ENCODE measurements at places on chromosomes 2 and 18.

GRCh38 chr2:73862987-73863386 is 29.8 kb upstream of the ACTG2 start:
- DNase-seq = no peak

DNA sequence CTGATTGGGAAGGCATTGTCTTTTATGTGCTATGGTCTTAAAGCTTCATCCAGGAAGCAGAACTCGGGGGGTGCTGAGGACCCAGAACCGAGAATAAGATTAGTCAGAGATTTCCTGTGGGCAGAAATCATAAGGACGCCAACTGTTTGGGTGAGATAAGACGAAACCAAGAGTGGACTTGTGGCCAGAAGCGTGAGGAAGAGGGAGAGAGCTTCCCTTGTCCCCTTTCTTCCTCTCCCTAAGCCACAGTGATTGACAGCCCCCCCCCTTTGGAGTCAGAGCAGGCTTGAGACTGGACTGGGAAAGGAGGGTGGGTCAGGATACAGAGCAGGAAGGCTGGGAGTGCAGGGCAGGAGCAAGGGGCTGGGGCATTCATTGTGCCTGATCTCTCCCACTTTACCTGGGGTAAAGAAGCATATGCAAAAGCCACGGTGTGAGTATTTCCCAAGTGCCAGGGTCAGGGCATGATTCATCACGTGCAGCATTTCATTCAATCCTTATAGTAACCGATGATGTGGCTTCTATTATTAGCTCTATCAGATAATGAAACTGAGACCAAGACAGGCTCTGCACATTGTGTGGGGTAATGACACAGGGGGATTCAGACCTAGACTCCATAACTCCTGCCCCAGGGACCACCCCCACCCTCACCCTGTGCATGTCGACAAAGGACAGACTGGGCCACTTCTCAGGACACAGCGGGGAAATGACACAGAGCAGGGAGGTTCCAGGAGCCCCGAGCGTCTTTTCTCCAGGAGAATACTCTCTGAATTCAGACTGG is 3.0 kb upstream of the IL1RN start:
- DNase-seq = peak; percentile 90

DNA sequence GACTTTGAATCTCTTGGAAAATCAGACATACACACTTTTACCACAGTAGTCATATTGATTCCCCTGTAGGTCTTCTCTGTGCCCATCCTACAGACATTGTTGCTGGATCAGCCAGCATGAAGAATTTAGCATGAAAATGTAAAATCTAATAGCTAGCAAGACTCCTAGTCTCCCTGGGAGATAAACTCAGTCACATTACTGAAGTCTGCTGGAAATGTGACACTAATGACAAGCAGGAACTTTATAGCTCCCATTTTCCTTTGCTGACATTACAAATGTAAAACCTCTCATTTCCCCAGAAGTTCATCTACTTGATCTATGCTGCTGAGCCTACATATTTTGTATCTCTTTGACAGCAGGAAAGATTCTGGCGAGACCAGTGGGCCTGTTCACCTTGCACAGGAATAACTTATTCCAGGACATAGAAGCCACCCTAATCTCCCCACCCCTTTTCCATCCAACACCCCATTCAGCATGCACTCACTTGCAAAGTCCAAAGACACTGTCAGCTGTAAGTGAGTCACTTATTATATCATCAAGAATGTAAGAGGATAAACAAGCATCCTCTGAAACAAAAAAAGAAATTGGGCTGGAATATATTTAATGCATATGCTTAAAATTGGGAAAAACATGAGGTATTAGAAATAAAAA is 648.3 kb upstream of the PKDCC start:
- no peak for DNase-seq

DNA sequence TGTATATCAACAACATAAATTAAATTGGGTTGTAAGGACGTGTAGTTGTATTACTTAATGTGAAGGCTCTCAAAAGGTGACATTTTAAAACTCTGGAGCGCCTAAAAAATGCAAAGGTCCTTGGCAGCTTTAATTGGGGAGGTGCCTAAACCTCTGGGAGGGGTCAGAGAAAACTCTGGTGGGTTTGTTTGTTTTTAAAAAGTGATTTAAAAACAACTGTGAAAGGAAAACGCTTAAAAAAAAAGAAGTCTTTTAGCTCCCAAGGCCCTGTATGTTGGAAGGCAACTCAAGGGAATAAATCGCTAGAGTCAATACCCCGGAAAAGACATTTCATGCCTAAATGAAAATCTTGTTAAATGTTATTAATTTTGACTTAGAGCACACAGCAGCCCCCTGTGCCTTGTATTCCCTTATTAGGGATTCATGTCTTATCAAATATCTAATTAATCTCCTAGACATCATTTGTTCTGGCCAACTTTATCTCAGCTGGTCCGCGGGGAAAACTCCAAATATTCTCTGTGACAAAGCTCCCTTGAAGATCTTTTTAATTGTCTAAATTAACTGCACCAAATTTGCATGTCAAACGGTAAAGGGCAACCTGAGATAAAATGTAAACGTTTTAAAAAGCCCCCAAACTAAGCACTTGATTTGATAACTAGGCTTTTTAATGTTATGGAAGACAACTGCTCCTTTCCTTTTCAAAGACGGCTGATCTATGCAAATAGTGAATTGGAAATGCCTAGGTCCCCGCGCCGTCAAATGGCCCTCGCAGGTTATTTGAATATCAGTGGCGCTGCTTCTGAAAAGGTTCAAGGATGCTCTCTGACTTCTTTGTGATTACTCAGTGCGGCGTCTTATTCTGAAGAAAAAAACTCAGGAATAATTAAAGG is 4.2 kb downstream of the SP9 start:
- DNase-seq = no peak

DNA sequence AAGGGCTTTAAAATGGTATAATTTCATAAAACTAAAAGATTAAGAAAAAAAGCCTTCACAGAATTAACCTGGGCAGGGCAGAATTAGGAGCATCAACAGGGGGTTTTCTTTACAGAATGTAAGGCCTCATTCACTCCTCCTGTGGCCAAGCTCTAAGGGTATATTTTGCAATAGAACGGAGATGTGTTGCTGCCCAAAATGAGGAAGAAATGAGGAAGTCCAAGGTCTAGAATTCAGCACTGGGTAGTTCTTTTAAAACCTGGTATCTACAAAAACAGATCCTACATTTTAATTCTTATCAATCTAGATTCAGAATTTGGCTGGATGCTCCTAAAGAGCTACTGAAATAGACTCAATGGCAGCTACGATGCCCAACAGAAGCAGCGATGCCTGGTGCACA is 101.8 kb downstream of the AKAIN1 start:
- peak; percentile 42 for DNase-seq

DNA sequence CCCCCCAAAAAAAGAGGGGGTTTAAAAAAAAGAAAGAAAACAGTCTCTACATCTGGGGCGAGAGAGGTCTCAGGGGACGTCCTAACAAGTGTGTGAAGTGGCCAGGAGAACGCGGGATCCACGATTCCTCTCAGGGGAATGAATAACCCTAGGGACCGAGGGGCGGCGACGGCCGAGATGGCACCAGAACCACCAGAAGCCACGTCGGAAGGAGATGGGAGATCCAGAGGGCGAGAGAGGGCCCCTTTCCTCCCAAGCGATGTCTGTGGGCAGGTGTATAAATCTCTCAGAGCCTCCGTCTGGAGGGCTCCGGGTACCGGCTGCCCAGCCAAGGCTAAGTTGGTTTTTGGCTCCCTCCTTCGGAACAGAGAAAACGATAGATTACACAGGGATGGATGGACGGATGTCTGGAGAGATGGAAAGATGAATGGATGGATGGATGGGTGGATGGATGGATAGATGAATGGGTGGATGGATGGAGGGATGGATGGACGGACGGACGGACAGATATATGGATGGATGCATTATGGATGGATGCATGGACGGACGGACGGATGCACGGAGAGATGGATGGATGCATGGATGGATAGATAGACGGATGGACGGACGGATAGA is 1.7 kb downstream of the EPHA4 start:
- no peak for DNase-seq

DNA sequence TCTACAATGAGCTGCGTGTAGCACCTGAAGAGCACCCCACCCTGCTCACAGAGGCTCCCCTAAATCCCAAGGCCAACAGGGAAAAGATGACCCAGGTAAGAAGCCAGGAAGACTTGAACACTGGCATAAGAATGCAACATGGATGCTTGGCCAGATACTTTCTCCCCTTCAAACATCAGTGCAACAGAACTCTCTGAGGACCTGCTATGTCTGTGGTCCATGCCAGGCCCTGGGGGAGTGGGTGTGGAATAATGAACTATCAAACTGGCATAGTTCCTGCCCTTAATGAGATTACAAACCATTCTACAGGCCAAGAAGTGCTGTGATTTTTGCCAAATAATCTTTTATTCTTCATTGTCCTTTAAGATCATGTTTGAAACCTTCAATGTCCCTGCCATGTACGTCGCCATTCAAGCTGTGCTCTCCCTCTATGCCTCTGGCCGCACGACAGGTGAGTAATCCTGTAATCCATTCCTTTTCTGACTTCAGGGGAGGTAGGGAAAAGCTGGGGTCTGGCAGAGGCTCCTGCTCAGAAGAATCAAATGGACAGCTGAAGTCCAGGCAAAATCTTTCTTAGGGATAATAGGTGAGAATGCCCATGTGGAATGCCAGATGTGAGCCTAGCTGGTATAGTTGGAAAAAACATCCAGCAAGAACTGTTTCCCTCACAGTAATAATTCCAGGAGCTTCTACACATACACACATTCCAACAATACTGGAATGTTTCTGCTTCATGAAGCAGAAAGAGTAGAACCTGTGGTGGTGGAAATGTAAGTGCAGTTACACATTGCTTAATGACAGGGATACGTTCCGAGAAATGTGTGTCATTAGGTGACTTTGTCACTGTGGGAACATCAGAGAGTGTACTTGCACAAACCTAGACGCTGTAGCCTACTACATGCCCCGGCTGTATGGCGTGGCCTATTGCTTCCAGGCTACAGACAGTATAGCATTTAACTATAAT is 16.2 kb downstream of the ACTG2 start:
- DNase-seq = no peak

GRCh38 chr2:108535357-108535631 is 1.0 kb downstream of the LIMS1 start:
- DNase-seq = no peak

GRCh38 chr18:68399721-68400120 is 315.2 kb downstream of the TMX3 start:
- DNase-seq = no peak

DNA sequence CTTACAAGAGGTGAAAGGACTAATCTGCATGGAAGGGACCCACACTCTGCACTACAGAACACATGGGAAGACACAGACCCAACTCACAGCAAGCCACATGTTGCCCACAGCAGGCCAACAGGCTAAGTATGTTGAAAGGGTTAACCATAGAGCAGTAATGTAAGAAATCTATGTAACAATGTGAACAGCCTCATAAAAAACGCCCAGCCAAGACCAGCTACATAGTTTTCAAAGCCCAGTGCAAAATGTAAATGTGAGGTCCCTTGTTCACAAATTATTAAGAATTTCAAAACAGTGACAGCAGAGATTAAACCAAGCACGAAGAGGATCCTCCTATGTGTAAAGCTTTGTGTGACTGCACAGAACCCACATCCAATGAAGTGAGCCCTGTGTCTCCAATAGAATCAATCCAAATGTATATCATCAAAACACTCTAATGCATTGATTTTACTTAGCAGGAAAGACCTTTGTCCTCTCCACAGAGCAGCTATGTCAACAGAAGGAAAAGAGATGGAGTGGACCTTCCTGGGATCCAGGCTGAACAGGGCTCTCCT is 210.1 kb downstream of the AGPS start:
- no peak for DNase-seq
